ENCODE measurements at places on chromosomes 16 and 17.

DNA sequence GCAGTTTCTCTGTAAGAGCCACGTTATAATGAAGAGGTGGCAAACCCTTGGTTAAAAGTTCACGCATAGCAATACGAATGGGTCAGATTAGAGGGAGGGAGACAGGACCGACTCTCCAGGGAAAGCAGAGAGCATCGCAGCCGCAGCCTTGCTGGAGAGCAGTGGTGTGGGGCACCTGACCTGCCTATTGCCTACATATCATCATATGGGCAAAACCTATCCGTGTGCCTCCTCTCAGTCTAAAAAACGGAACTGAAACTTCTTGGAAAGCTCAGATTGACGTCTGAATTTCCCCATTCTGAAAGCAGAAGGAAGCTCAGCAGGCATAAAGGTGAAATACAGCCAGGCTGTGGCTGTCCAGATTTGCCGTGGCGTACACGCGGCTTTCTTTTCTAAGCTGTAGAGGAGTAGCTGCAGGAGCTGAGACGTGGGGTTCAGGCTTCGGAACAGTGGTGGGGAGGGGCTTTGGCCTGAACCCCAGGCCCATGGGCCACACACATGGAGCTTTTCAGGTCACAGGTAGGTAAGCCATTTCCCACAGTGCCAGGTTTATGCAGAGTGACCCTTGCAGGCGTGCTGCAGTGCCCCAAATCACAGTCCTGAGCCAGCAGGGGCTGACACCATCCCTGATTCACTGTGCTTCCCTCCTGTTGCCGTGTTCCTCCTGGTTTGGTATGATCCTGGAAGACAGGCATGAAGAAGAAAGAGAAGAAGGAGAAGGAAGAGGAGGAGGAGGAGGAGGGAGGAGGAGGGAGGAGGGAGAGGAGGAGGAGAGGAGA lies 41.6 kb upstream of the TNRC6C start:
- DNase-seq: no peak

DNA sequence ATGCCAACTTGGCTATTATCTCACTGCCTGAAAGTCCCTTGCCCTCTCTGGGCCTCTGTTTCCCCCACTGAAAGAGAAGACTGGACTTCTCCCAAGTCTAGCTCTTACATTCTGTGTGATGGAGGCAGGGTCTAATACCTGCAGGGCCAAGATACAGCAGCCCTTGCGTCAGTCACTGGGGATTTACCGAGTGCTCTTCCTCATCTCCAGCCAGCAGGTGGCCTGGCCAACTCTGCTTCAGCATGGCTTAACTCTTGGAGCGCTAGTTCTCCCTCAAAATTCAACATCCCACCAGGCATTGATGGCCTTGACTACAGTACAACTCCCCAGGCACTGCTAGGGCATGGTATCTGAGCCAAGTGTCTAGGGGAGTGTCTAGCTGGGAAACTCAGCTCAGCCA lies 19.9 kb upstream of the MTMR4 start:
- no peak for DNase-seq

DNA sequence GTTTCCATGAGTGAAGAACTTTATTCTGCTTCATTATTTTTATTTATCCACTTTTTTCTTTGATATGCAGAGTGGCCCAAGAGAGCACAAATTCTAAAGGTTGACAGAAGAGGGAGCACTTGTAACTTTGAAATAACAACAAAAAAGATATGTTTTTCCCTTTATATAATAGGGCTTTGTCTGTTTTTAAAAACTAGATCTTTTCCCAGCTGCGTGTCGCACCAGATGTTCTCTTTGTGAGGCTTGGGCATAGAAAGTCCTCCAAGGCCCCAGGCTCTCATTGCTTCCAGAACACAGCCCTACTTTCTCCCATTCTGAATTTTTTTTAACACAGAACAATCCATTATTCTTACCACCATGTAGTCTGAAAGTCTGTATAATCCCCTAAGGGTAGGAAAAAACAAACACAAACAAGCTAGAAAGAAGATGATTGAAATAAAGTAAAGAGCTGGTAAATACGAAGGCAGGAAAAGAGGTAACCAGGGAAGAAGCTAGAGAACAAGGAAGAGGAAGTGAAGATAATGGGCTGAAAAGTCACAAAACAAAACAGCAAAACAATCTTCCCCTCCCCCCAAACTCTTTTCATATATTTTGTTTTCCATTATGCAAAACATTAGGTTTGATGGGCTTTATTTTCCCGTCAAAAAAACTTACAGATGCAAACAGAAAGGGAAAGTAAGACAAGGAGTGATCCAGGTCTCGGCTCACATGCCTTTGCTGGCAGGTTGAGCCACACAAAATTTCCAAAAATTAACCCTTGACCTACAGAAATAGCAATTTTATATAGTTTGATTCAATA lies 160.4 kb downstream of the ABCA8 start:
- no peak for DNase-seq

- DNase-seq: no peak
Measured at GRCh38 chr16:53952215-53953208, 248.6 kb downstream of the FTO start.

DNA sequence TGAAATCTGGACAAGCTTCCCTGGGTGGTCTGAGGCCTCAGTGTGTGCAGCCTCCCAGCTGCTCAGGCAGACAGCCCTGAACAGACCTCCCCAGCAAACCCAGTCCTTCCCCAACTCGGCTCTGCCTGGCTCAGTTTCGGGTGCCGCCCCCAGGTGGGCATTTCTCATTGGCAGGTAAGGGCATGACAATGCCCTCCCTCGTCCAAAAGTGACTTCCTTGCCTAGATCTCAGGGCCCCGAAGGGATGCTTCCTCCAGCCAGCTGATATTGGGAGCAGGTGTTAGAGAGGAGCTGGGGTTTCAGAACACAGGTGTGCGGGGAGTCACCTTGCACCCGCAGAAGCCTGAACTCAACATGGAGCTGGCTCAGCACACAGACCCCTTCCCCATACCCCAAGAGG lies 3.8 kb upstream of the PPL start:
- DNase-seq: no peak

DNA sequence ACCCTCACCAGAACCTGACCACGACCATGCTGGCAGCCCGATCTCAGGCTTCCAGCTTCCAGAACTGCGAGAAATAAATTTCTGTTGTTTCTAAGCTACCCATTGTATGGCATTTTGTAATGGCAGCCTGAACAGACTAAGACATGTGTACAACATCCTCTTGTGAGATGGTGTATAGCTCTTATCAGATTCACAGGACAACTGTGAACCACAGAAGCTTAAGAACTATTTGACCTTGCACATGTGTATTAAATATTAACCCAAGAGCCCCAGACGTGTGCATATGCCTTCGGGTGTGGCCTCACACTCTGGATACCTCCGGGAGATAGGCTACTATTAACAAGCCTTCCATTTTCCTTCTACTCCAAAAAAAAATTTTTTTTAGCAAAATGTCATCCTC lies 248.9 kb downstream of the SLC39A11 start:
- DNase-seq: no peak

- DNase-seq: no peak
Measured at GRCh38 chr17:36625188-36625587, 23.8 kb downstream of the MRM1 start.

DNA sequence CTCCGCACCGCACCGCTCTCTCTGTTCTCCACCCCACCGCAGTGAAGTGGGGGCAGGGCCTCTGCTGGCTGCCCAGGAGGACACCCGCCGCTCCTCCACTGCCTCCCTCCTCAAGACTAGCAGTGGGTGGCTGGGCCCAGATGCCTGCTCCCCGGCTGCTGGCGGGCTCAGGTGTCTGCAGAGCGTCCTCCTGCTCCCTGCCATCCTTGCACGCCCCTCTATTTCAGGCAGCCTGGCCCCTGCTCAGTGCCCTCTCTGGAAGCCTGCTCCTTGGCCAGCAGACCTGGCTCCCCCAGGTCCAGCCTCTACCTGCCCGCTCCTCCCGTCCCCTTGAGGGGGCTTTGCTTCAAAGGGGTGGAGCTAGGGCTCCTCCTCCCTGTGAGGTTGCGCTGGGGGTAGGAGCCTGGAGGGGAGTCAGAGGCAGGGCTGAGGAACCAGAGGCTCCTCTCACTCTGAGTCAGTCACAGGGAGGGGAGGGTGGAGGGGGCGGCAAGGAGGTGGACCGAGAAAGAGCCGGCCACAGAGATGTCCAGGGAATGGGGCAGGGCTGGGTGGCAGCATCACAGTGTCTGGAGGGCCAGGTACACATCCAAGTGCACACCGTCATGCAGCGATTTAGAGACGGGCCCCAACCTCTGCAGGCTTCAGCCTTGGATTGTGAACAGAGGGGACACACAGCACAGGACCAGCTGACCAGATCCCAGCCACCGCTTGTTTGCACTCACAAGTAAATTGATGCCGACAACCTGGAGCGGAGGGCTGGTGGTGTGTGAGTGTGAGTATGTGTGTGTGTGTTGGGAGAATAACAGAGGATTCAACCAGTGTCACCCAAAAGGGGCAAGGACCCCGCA lies 9.8 kb upstream of the TMEM92 start:
- no peak for DNase-seq

- DNase-seq: no peak
Measured at GRCh38 chr16:56460101-56460500, 8.7 kb downstream of the OGFOD1 start.

Measured in CD4-positive, alpha-beta T cell (primary cell).